ENCODE measurements at places on chromosomes 11 and 22.
A peak's percentile ranks its signal among the peaks of the same experiment; 100 is the strongest.

- DNase-seq = no peak
These were observed 314.7 kb upstream of the SORL1-AS1 start for GRCh38 chr11:121767433-121767832.

DNA sequence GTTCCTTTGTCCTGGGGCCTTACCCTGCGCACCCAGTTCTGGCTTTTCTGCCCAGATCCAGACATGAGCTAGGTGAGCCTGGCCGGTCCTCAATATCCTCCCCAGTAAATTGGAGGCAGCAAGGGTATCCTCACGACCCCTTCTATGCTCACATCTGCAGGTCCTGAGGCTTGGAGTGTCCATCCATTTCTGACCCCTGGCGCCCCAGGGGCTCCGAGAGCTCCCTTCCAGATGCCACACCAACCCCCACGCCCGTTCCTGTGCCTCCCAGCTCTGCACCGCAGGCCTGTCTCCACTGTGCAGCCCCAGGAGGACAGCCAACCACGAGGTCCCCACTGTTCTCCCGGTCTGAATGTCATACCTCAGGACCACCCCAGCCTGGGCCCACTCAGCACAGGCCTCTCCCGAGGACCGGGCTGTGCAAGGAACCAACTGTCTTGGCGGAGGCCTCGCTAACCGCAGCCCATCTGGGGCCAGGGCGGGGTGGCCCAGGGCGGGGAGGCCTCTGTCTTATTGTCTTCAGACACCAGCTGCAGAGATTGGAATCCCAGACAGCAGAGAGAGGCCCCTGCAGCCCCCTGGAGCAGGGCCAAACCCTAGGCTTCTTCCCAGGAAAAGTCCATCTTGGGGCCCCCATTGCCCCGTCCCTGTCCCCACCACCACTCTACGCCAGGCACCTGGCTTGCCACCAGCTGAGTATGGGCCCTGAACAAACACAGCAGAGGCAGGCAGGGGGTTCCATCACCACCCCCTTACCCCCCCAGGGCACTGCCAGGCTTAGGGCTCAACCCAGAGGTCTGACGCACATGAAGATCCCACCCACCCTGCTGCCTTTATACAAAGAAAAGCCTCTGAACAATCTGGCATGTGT lies 39.3 kb downstream of the ALX4 start:
- DNase-seq = no peak

GRCh38 chr11:134705858-134706257 lies 293.8 kb upstream of the B3GAT1 start:
- DNase-seq = no peak

GRCh38 chr22:32558681-32559355 lies 84.2 kb downstream of the FBXO7 start:
- DNase-seq = no peak

GRCh38 chr11:67605231-67606011 lies 1.3 kb upstream of the NDUFV1 start:
- no peak for DNase-seq

DNA sequence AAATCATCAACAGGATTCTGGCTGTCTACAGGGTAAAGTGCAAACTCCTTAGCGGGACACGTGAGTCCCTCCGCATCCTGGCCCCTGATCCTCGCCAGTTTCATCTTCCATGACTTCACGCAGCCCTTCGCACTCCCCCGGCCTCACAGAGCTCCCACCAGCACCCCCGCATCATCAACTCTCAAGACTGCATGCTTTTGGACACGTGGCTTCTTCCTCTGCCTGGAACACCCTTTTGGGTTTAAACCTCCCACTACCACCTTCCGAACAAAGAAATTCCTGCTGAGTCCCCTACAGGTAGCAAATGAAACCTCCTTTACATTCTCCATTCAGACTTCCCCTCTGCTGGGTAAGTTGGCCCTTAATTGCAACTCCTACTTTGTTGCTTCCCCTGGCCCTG lies 12.6 kb upstream of the EIF3M start:
- DNase-seq = no peak

DNA sequence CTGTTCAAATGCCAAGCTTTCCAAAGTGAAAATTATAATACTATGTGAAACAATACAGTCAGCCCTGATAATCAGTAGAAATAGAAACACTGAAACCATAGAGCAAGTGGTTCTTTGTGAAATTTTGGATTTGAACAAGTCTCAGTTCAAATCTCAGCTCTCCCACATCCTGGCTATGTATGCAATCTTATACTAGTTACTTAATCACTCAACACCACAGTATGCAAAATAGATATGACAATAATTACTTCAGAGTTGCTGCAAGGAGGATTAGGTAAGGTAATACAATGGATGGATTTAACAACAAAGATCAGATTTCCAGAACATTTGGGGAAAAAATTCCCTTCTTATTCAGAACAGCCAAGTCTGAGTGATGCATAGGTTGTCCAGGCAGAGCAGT lies 851.8 kb upstream of the CCDC90B start:
- DNase-seq = no peak

GRCh38 chr11:29485641-29486040 lies 531.2 kb downstream of the KCNA4 start:
- no peak for DNase-seq

GRCh38 chr22:22158207-22158816 lies 86.3 kb upstream of the VPREB1 start:
- no peak for DNase-seq

DNA sequence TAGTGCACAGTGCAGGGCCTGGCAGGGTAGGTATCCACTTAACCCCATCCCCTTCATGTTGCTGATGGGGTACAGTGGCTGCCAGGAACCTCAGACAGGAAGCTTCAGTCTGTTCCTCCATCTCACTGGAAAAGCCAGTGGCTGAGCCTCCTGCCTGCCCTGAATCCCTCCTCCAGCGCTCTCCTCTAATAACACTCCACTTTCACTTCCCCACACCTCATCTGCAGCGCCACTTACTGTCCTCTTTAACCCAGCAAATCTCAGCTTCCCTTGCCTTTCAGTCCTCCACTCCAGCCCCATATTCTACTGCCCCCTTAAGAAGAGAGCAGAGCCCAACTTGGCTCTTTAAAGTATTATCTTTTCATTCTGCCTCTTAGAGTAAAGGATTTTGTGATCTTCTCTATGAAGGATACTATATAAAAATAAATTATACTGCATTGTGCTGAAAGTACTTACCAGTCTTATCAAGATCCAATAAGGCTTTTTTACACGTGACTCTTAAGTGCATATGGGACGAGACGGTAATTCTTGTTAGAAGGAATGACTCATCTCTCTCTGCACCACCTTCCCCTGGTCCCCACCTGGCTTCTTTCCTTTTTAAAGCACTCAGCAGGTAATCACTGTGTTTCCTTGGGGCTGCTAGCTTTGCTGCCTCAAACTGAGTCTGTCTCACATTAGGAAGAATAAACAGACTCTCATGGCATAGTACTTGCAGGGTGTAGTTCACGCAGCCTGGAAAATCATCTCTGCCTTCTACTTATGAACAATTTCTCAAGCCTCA lies 238.0 kb upstream of the NARS2 start:
- no peak for DNase-seq

DNA sequence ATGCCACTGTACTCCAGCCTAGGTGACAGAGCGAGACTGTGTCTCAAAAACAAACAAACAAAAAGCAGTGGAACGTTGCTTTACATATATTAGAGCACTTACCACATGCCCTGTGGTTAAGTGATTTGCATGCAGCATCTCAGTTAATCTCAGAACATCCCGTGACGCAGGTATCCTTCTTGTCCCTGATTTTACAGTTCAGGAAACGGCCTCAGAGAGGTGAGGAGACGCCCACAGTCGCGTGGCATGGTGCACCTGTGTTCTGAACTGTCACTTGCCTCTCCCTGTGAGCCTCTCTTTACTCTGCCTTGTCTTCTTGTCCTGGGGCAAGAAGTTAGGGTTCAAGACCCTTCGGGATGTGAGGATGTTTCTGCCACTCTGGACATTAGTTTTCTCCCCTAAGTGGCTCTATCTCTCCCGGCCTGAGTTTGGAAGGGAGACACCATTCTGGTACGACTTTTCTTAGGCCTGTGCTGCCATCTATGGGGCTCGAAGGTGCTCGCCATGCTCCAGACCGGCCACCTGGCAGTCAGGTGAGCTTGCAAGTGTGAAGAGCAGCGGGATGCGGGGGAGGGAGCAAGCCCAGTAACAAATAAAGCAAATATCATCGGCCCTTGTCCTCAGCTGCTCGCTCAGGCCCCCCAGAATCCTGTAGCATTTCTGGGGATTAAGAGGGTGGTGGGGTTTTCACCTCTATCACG lies 25.6 kb downstream of the YWHAH start:
- peak; percentile 52 for DNase-seq

GRCh38 chr11:116771935-116772334 lies 852 bp downstream of the BUD13 start:
- DNase-seq = no peak

DNA sequence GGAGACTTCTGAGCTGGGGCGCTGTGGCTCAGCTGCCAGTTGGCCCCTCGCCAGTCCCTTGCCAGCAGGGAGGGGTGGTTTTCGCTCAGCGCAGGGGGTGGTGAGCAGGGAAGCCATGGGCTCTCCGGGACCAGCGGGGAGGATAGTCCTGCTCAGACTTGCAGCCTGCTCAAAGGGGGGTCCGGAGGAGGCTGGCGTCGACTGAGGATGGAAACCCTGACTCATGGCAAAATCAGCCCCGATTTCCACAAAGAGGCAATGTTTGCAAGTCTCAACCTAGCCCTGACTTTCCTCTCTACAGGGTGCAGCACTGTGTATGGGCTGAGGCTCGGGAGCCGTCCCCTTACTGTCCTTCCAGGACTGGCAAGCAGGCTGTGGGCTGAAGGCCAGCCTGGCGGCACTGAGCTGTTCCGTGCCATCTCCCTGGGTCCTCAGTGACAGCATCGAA lies 35.1 kb downstream of the FBLN1 start:
- peak; percentile 50 for DNase-seq

GRCh38 chr11:9210224-9210921 lies 54.8 kb downstream of the DENND5A start:
- no peak for DNase-seq

- DNase-seq = no peak
These were observed 260.4 kb downstream of the TMEM135 start for GRCh38 chr11:87298155-87298554.

DNA sequence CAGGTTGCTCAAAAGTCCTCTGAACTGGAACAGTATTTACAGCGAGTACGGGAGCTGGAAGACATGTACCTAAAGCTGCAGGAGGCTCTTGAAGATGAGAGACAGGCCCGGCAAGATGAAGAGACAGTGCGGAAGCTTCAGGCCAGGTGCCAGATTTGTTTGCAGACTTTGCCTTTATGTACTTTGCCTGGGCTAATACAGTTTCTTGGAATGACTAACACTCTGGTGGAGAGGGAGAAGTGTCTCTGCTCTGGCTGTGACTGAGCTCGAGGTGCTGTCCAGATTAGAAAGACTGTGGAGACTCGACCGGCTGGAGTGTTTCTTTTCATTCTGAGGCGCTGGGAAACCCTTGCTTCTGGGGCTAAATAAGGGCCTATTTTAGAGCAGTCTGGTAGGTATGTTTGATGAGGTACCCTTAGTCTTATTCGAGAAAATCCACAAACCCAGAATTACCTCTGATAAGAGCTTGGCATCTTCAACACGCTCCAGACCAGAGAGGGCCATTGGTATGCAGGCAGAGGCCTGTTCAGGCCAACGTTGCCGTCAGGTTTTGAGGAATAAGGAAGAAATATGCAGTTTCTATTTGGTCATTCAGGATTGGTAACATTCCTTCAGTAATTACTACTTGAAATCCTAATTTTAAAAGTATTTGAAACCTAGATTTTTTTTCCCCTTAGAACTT lies 76.5 kb downstream of the SWAP70 start:
- no peak for DNase-seq

DNA sequence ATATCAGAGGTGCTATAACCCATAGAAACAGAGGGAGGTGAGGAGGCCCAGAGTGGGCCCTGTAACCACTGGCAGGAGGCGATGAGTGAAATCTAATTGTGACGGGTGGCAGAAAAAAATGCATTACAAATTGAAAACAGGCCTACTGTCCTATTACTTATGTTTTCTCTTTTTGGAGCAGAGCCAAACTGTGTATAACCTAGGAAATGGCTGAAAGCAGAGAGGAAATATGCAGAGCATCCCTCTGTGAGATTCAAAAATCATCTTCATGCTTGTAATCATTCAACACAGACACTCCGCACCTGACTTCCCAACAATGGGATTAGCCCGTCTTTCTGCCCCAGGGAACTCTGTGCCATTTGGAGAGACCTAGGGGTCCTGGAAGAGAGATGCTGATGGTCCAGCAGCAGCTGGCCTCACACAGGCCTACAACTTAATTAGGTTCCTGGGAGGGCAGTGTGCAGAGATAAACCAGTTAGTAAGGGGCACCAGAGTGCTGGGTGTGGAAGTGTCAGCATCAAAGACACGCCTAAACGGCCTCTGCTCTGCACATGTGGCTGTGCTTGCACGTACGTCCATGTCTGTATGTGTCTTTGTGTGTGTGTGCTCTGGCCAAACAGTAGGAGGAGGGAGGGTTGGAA lies 41.8 kb downstream of the MAP6 start:
- peak; percentile 30 for DNase-seq

- DNase-seq = peak; percentile 7
These were observed 1.0 kb downstream of the MALAT1 start for GRCh38 chr11:65499713-65500386.

DNA sequence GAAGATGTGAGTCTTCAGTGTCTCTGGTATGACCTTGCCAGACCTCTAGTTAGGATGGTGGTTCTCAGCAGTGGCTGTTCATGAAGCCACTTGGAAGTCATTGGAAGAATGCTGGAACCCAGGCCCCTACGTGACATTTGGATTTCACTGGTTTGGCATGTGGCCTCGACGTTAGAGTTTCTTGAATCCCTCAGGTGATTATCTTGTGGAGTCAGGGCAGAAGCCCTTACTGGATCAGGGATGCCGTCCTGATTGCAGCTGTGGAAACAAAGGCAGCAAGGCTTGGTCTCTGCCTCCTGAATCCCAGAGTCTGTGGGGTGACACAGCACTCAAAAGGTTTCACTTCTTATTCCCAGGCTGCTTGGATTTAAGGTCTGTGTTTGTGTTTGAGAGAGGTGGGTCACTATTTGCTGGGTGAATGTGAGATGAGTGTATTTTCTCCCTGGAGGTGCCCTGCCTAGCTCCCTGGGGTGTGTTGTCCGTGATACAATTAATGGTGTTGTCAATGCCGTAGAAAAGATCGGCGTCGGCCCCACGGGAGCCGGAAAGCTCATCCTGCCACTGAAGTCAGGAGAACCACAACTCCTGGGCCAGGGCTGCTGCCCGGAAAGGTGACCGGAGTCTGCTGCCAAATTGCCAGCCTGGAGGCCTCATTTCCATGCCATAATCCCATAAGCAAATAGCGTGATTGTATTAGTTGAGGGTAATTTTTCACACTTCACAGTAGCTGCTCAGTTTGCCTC lies 939.0 kb downstream of the BRD1 start:
- DNase-seq = no peak

- DNase-seq = no peak
These were observed 15.1 kb downstream of the GDPD5 start for GRCh38 chr11:75510723-75511019.

- DNase-seq = no peak
These were observed 13.2 kb downstream of the PPFIBP2 start for GRCh38 chr11:7527029-7527428.

Measured in NCI-H748 treated with DMSO at 0.1 percent for 48 hours (cell line).